ENCODE measurements at places on chromosomes 12 and 14.
A peak's percentile ranks its signal among the peaks of the same experiment; 100 is the strongest.

GRCh38 chr14:105471823-105472485, 2.7 kb upstream of the CRIP2 start:
- DNase-seq = no peak

DNA sequence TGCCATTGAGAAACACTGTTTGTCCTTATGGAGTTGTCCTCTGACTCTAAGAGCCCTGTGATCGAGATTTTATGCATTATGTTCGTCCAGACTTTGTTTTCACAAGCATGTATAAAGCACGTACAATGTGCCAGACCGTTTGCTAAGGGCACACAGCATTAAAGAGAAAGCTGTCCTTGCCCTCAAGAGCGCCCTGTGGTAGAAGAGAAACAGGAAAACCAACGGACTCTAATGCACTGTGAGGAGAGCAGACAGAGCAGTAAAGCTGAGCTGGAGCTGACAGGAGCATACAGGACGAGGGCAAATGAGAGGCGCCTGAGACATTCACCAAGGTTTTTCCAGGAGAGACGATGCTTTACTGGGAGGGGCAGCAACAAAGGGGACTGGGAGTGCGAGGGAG, 66.2 kb upstream of the OVCH1 start:
- no peak for DNase-seq

- no peak for DNase-seq
Measured at GRCh38 chr12:6840761-6841515, at the start of gene GNB3. Gene GNB3, plus strand, starts transcription at chr12:6840925. Its CDS starts 363 bp downstream, at chr12:6841288.

- DNase-seq = peak; percentile 32
Measured at GRCh38 chr14:61444215-61444768, 122.9 kb downstream of the PRKCH start.
